HT1080 (cell line): ENCODE measurements at places on chromosomes 1 and 21. TPM values are rescaled to one million over a fixed set of nuclear protein-coding genes. Genes with fewer than 3 reads are reported as not detected.

DNA sequence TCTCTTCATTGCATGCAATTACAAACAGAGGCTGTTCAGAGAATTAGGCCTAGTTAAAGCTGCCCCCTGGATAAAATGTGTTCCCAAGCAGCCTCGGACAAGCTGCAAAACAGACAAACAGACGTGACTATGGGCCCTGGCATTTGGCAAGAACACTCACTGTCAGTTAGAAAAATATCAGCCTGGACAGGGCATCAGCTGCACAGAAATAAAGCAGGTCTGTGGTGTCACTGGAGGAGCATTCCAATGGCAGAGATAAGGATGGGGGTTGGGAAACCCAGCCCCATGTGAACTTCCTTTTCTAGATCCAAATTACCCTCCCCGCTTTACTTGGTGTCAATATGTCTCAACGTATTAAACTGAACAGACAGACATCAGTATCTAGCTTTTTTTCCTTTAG, 177.1 kb downstream of the GPATCH2 start:
- DNase-seq, result no peak

GRCh38 chr1:183365093-183365492, 53.1 kb downstream of the NMNAT2 start:
- peak; percentile 23 for DNase-seq

Gene RNF187
- total RNA-seq, result 55.6 and 56.5 TPM in 2 replicates

Gene PPIAL4G
- not detected in 2 replicates for total RNA-seq

Gene KRTAP12-2
- total RNA-seq, result not detected in 2 replicates

GRCh38 chr1:1612104-1612400, 3.2 kb upstream of the MIB2 start:
- no peak for DNase-seq

Gene CSRP1
- 516 and 694 TPM in 2 replicates for total RNA-seq

Gene DNAJC6
- total RNA-seq, result 1.3 and 3.3 TPM in 2 replicates

DNA sequence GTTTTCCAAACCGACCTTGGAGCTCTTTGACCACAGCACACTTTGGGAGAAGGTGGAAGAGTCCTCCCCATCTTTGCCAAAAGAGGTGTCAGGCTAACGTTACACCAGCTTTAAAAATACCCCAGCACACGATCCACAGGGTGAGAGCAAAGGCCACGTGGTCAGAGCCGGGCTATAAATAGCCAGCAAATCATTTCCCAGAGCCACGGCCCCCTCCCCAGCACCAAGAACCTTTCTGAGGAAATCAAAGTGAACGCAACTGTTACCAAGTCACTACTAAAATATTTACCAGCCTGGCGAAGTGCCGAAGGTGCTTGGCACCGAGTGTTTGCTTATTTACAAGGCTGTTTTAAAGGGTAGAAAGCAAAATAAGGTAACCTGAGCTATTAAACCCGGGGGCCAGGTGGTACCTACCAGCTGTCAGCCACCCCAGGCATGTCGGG, 72.4 kb downstream of the CASZ1 start:
- DNase-seq, result peak; percentile 51

Gene CYP4X1
- 0.03 TPM in 2 replicates for total RNA-seq

DNA sequence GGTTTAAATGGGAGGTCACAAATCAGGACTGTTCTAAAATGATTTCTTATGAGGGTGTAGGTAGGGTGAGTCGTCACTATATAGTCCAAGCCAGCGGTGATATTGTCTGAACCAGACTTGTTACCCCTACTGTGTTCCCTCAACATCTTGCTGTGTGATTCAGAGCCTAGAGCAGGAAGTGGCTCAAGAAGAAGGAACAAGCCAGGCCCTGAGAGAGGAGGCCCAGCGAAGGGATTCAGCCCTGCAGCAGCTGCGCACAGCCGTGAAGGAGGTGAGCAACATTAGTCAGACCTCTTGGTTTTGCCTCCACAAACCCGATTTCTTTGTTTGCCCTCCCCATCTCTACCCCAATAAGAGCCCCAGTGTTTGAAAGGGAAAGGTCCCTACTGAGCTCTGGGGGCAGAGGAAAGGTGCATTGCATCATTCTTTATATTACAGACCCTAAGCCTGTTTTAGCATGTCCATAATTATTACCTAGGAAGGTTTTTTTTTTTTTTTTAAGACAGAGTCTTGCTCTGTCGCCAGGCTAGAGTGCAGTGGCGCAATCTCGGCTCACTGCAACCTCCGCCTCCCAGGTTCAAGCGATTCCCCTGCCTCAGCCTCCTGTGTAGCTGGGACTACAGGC, 5.0 kb upstream of the SH3BGRL3 start:
- DNase-seq, result peak; percentile 70

Gene ASB17
- not detected in 2 replicates for total RNA-seq

DNA sequence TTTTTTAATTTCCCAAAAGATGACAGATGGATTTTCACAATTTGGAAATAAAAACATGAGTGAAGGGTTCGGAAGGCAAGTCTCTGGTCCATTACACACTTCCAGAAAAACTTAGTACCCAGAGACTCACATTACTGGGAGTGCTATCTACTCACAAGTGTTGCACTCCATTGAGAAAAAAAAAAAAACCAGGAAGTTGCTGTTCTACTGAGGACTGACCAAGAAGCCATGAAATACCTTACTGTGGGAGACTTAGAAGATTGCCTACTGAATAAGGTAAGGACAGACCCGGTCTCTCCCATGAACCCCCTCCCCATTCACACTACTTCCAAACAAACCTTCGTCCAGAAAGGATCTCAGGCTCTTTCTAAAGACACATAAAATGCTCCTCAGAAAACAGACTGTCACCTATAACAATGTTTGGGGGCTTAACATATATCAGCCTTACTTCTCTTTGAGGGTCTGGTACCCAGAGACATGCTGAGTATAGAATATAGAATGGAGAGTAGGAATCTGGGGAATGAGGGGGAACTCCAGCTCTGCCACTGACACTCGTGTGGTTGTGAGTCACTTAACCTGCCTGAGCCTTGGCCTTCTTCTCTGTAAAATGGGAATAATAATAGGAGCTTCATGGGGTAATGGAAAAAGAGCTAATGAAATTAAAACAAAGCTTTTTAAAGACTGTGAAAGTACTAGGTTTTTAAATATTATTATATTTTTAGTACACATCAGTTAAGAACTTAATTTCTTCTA, 1.4 kb downstream of the MAB21L3 start:
- no peak for DNase-seq

DNA sequence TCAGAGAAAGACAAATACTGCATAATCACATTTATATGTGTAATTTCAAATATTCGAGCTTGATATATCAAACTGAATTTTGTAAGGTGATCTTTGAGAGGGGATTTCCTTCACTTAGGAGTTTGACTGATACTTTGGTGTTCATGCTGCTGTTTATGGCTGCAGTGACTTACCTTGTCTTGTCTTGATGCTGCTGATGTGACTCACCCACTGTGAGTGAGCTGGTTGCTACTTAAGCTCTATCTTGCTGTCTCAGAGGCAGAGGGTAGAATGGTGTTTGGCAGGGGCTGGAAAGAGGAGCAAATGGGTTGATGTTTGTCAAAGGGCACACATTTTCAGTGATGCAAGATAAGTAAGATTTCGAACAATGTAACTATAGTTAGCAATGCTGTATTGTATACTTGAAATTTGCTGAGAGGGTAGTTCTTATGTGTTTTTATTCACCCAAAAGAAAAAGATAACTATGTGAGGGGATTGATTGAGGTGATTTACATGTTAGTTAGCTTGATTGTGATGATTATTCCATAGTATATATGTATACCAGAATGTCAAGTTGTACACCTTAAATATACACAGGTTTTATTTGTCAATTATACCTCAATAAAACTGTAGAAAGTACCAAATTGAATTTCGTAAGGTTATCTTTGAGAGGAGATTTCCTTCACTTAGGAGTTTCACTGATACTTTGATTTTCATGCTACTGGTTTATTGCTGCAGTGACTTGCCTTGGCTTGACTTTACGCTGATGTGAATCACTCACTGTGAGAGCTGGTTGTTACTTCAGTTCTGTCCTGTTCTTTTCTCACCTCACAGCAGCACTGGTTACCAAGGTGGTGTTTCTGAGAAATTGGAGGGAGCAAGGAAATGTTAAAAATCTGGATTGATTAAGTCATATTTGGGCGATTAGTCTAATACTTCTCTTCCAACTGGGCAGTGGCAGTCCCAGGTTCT, 94.5 kb upstream of the SLC5A9 start:
- DNase-seq, result no peak

GRCh38 chr1:199851439-199852140, 175.9 kb upstream of the NR5A2 start:
- DNase-seq, result no peak

GRCh38 chr1:87333692-87334347, 5.1 kb downstream of the LMO4 start:
- no peak for DNase-seq

DNA sequence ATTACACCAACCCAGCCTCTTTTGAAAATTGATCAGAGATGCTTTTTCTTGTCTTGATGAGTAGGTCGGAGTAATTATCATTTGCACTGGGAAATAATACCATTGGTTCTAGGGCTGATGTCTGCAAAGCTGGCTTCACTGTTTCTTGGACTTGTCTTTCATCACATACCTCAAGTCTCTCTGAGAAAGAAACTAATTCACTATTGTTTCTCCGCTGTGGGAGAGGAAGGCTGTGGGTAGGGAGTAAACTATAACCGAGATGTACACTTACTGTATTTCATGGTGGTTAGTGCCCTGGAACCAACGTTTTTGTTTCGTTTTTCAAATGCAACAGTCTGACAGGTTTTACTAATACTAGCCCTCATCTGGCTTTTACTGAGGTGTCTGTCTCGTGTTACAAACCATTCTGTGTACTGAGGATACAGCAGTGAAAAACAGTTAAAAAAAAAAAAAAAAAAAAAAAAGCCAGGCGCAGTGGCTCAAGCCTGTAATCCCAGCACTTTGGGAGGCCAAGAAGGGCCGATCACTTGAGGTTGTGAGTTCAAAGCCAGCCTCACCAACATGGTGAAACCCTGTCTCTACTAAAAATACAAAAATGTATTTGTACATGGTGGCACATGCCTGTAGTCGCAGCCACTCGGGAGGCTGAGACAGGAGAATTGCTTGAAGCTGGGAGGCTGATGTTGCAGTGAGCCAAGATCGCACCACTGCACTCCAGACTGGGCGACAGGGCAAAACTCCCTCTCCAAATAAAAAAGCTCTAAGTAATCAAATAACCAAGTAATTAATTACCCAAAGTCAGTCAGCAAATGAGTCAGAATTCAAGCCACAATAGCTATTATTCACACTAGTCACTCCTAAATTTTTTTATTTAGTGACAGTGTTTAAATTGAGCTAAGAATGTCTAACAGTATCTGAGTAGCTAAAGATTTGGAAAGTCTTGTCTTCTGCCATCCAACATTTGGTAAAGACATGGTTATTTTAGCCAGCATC, 23.3 kb downstream of the TOMM20 start:
- DNase-seq, result no peak

DNA sequence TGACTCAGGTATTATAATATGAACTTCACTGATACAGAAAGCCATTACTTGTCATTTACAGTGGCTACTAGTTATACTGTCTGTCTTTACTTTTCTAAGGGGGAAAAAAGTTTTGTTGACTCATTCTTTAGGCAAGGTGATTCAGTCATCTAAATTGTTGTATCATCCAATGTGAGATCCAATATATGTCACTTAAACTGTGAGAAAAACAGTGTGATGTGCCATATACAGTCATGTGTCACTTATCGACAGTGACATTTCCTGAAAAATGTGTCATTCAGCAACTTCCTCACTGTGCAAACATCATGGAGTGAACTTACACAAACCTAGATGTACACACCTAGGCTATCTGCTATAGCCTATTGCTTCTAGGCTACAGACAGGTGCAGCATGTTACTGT, 57.6 kb downstream of the KCNK2 start:
- peak; percentile 35 for DNase-seq

Gene GCSAML
- total RNA-seq, result not detected in 2 replicates

DNA sequence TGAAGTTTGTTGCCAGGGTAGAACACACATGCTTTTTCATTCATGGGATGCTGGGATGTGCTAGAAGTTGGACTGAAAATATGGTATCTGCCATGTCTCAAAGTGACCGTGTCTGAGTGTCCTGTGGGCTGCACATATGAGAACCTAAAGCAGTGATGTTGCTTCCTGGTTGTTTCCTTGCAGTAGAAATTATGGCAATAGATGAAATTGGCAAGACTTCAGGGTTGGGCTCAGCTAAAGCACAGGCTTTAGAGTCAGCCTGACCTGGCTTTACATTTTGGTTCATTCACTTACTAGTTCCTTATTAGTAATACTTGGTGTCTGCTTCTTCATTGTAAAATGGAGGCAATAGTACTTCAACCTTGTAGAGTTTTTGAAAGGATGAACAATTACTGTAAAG, 2.2 kb downstream of the LAMC2 start:
- no peak for DNase-seq

Gene TEX38
- total RNA-seq, result not detected in 2 replicates

DNA sequence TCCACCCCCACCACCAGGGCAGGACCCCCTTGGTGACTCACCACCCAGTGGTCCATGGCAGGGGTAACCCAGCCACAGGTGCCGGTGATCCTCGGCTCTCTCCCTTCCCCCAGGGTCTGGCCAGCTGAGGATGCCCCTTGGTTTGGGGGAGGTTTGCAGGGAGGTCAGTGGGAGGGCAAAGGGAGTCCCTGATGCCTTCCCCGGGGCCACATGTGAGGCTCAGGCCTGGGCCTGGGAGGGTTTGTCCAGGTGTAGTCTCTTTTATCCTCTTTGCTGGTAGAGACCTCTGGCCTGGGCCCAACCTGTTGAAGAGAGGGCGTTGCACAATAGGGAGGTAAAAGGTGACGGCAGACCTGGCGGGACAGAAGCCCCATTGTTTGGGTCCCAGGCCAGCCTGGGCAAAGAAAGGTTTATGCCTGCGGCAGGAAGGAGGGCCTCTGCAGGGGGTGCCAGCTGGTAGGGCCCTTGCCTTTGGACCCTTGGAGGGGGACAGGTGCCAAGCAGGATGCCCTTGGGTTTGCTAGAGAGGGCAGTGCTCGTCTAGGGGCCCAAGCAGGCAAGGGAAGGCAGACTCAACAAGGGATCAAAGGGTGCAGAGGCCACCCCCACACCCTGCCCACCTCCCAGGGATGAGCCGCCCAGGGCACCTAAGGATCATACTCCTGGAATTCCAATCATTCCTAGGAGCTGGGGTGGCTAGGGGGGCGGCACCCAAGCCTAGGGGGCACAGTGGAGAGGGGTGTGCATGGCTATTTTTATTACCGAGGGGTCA, 760 bp upstream of the TINAGL1 start:
- no peak for DNase-seq

Gene CELA2A
- total RNA-seq, result not detected in 2 replicates

DNA sequence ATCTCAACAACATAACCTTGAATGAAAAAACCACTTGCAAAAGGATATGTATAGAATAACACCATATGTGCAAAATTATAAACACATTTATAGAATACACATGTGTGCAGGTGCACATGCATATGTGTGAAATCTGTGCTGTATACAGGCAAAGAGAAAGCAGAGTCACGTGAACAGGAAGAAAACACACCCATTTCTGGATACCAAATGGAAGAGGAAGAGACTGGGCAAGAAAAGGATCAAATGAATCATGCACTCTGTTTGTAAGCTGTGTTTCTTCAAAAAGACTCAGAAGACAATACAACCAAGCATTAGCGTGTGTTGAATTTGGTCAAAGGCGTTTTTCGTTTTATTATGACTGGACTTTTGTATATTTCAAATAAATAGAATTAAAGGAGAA, 111.3 kb upstream of the ERG start:
- no peak for DNase-seq

Gene SH3BGR
- 0.31 and 0.43 TPM in 2 replicates for total RNA-seq

Gene C1orf21
- total RNA-seq, result 10.8 and 15.0 TPM in 2 replicates
